ENCODE measurements at places on chromosomes 7 and 10. TPM values are rescaled to one million over a fixed set of nuclear protein-coding genes. Genes with fewer than 3 reads are reported as not detected.

DNA sequence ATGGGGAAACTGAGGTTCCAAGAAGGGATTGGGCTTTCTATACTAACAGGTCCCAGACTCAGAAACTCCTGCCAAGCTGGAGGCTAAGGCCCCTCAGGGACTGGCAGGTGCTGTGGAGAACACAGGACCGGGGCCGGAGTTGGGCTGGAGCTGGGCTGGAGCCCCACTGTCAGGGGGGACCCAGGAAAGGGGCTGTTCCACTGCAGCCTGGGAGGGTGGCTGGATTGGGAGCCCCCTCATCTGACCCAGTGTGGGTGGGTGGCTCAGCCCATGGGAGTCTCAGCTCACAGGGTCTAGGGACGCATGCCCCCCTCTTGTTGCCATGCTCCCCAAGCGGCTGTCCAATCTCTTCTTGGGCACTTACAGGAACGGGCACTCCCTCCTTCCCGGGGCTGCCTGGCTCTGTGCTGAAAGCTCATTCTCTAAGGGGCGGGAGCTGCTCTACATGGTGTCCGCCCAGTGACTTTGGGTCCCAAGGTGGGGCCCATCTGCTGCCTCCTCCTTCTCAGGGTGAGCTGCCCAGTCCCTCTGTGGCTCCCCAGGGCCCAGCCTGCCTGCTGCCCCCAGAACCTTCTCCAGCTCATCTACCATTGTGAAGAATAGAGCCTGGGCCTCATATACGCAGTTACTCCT lies 126.5 kb downstream of the MYL10 start:
- H3K36me3 ChIP-seq = no peaks in the 10 kb centered on the region
- DNase-seq = no peak
- no peak overlapping the region for H3K4me3 ChIP-seq
- no peaks in the 10 kb centered on the region for H3K4me1 ChIP-seq
- no peak overlapping the region for H3K27ac ChIP-seq
- H3K27me3 ChIP-seq = no peaks in the 10 kb centered on the region

Gene SFMBT2
- 7.9 TPM for total RNA-seq

DNA sequence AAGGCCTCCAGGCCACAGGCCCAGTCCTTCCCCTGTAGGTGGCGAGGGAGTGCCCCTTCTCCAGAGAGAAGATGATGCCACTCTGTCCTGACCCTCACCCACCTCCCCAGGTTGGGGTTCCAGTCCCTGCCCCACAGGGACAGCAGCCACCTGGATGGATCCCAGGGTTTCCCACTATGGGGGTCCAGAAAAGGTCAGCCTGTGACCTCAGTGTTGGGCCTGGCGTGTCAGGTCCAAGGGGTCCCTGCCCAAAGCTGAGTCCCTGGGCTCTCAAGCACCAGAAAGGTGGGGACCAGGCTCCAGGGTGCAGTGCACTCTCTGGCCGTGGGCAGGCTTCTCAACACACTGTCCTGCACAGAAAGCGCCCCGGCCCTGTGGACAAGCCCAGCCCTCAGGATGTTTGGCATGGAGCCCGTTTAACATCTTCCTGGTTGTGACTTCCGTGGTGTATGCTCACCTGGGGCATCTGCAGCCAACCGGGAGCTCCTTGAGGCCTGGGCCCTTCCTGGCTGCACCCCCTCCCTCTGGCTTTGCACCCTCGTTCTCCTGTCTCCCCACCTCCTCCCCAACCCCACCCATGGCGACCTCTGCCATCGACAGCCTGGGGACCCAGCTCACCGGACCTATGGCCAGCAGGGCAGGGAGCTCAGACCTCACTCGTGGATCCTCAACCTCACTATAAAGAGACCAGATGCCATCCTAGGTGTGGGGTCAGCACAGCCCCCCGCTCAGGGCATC lies 58.3 kb upstream of the PPP2R2D start:
- no peaks in the 10 kb centered on the region for H3K4me1 ChIP-seq
- DNase-seq = no peak
- no peak overlapping the region for H3K27ac ChIP-seq
- no peaks in the 10 kb centered on the region for H3K36me3 ChIP-seq
- H3K4me3 ChIP-seq = no peak overlapping the region

Gene ZNF425
- 1.3 TPM for total RNA-seq

Gene IKZF1
- total RNA-seq = 1.7 TPM

GRCh38 chr10:73509695-73510094 lies 13.9 kb upstream of the PPP3CB start:
- no peak overlapping the region for H3K4me3 ChIP-seq
- no peaks in the 10 kb centered on the region for H3K4me1 ChIP-seq
- no peak overlapping the region for H3K27ac ChIP-seq
- H3K36me3 ChIP-seq = peaks cover 6% of the 10 kb centered on the region

DNA sequence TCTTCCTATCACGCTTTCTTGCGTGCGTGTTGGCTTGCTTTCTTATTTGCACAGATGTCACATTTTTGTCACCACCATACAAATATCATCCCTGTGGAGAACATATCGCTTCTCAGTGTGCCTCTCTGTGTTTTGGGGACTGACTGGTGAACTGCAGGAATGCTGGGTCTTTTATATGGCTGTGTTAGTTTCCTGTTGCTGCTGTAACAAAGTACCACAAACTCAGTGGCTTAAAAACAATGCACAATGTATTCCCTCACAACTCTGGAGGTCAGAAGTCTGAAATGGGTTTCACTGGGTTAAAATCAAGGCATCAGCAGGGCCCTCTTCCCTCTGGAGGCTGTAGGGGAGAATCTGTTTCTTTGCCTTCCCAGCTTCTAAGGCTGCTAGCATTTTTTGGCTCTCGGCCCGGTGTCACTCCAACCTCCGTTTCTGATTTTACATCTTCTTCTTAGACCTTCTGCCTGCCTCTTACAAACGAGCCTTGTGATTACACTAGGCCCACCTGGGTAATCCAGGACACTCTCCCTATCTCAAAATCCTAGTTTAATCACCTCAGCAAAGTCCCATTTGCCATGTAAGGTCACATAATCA lies 82.0 kb downstream of the LRMDA start:
- no peak overlapping the region for H3K4me3 ChIP-seq
- no peak for DNase-seq
- H3K27ac ChIP-seq = no peak overlapping the region
- H3K27me3 ChIP-seq = no peaks in the 10 kb centered on the region
- no peaks in the 10 kb centered on the region for H3K36me3 ChIP-seq
- no peaks in the 10 kb centered on the region for H3K4me1 ChIP-seq

DNA sequence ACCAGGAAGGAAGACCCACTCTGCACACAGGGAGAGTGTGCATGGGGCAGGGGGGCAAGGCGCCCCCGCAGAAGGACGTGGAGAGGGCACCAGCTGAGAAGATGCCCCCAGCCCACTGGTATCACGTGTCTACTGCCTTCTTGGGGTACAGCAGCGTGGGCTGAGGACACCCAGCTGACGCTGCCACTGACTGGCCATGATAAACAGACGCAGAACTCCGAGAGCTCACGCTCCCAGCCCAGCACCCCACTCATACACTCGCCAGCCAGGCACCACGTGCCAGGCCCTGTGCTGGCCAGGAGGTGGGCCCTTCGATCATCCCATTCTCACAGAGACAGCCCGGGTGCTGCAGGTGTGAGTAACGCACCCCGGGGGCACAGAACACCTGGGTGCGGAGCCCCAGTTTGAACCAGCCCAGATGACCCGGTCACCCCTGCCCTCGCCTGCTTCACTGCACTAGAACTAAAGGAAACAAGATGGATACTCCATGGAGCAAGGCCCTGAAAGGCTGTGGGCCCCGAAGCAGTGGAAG lies 199.8 kb downstream of the MAD1L1 start:
- H3K4me1 ChIP-seq = peaks cover 21% of the 10 kb centered on the region
- no peak overlapping the region for H3K27ac ChIP-seq
- no peak overlapping the region for H3K4me3 ChIP-seq
- no peaks in the 10 kb centered on the region for H3K36me3 ChIP-seq
- no peaks in the 10 kb centered on the region for H3K27me3 ChIP-seq
- DNase-seq = no peak

Gene GHRHR
- total RNA-seq = not detected

GRCh38 chr7:149147752-149148653 lies 750 bp downstream of the ZNF398 start:
- no peaks in the 10 kb centered on the region for H3K27me3 ChIP-seq
- no peak for DNase-seq
- no peaks in the 10 kb centered on the region for H3K36me3 ChIP-seq

- H3K27me3 ChIP-seq = no peaks in the 10 kb centered on the region
- H3K4me1 ChIP-seq = peaks cover 34% of the 10 kb centered on the region
- DNase-seq = no peak
- no peak overlapping the region for H3K27ac ChIP-seq
These were observed 32.4 kb downstream of the KMT2E start for GRCh38 chr7:105046414-105046813.

Gene UBTD1
- 26.7 TPM for total RNA-seq

Measured in right atrium auricular region (tissue), 2 donors.